Activated CD8-positive, alpha-beta T cell treated with anti-CD3 and anti-CD28 coated beads for 36 hours (primary cell): ENCODE measurements at places on chromosomes 2 and 18. TPM values are rescaled to one million over a fixed set of nuclear protein-coding genes. Genes with fewer than 3 reads are reported as not detected.

DAW1 gene
- total RNA-seq = not detected

GKN2 gene
- total RNA-seq = not detected

- DNase-seq = no peak
These were observed 863 bp upstream of the SIX2 start for GRCh38 chr2:45009928-45010701.

CCBE1 gene
- not detected for total RNA-seq

DNA sequence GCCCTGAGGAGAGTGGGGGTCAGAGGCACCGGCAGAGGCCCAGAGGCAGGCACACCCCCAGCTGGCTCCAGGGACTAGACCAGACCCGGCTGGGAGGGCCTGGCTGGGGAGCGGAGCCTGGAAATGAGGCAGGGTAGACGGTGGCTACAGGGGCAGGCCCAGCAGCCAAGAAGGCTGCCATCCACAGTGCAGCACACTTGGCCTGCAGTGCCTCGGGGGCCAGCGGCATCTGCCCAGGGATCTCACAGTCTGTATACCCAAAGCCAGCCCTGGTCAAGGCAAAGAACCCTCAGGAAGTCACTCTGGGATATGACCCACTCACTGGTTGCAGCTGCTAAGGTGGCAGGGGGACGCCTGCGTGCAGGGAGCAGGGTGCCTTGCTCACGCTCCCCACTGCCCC is 17.8 kb downstream of the PER2 start:
- no peak for DNase-seq

DNA sequence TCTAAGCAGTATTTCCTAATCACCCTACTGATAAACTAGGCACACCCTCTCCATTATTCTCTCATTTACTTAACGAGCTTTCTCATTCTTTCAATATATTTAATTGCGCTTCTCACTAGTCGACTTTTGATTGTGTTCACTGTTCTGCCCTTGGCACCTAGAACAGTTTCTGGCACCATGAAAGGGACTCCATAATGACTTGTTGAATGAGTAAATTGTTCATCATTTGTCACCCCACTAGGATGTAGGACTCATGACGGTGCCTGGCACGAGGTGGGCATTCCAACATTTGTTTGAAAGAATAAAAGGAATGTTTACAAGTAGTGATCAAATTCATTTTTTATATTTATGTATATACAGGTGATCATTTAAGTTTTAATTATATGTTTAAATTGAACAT is 123.7 kb downstream of the DIS3L2 start:
- no peak for DNase-seq

TUBA3E gene
- not detected for total RNA-seq
